ENCODE measurements at places on chromosomes 2 and 18.

DNA sequence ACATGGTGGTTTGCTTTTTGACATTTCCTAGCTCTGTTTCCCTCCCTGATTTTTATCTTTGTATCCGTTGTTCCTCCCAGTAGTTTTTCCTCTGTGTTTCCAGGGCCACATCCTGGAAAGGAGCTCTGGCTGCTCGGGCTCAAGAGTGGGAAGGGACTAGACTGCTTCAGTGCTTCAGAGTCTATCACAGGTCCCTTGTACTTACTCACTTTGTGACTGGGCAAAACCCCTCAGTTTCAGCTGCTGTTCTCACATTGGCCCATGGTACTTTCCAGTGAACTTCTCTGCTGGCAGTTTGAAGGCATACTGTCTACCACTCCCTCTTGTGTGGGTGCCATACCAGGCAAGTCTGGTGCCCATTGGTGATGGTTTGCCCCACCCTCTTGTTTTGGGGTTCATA is 7.5 kb upstream of the STAMBP start:
- no peak for DNase-seq

GRCh38 chr2:47061944-47062678 is 93.0 kb downstream of the STPG4 start:
- DNase-seq: no peak

DNA sequence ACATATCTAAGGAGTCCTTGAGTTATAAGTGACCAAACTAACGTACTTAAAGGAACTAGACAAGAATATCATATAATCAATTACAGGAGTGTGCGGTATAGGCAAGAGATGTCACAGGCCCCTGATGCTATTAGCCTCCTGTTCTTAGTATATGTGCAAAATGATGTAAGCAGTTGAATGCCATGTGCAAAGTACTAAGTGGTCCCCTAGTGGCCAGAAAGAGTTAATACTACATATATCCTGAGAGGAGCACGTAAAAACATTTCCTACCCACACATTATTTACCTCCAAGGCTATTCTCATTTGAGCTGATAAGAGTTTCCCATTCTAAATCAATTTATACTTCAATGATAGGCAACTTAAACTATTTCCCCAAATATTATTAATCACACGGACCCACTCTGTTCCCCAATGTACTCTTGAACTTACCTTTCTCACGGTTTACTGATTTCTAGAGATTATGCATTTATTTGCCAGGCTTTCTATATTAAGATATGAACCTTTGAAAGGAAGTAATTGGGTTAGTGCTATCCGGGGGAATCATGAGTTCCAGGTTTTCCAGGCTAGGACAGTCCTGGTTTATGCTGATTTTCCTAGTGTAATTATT is 158.0 kb upstream of the KLHL14 start:
- no peak for DNase-seq

- no peak for DNase-seq
These were observed 102.6 kb upstream of the HS6ST1 start for GRCh38 chr2:128421286-128421685.

DNA sequence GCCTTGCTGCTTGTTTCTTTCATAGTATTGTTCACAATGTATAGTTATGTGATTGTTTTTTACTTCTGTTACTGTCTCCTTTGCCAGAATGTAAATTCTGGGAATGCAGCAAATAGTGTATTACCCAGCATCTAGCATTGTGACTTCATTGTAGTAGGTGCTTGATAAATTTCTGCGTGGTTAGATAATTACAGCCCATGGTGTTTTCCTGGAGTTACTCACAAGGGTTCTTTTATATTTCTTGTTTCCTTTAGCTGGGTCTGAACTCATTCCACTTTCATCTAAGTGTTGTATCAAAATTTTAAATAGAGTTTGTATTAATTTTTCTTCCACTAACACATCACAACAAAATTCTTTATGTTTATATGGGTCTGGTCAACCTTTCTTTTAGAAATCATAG is 132.6 kb downstream of the MAP4K4 start:
- no peak for DNase-seq

DNA sequence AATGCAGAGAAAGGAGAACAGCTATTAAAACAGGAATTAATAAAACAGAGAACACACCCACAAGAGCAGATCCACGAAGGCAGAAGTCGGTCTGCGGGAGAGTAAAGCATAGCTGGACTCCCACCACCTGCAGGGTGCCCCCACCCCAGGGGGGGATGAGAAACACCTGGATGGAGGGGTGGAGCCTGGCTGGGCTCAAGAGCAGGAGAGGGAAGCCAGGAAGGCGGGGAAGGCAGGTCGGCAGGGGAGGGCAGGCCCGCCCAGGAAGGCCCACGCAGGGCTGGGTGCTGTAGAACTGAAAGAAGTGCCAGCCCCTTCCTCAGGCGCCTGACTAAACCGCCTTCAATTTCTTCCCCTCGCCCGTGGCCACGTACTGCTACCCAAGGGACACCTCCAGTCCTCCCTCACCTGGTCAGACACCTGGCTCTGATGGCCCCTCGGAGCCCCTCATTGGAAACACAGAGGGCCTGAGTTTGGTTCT is 175.4 kb downstream of the HDAC4 start:
- DNase-seq: no peak

DNA sequence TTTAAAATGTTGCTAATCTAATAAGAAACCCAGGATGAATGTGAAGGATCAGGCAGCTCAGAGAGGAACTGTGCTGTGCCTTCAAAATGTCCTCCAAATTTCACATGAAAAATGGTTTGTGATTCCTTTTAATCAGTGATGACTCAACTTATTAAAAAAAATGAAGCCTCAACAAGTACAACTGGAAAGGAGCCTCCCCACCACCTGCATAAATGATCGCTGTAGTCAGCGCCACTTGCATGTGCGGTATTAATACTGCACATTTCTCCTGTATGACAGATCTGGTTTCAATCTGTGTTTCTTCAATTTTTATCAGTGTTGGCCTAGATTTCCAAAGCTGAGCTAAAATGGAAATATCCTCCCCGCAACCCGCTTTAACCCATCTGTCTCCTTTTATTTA is 115.0 kb upstream of the TMEM200C start:
- no peak for DNase-seq

All from activated CD4-positive, alpha-beta T cell treated with anti-CD3 and anti-CD28 coated beads, Interleukin-2, amount 50 U/mL, for 1 hour (primary cell).